NCI-H460 (cell line): ENCODE measurements at places on chromosomes 6 and 20. TPM values are rescaled to one million over a fixed set of nuclear protein-coding genes. Genes with fewer than 3 reads are reported as not detected.

CFB gene
- total RNA-seq, result not detected in 2 replicates

GFOD1 gene
- total RNA-seq, result 5.3 and 5.6 TPM in 2 replicates

LST1 gene
- total RNA-seq, result not detected in 2 replicates

RPS6KA2 gene
- total RNA-seq, result 6.5 and 6.7 TPM in 2 replicates

PDE7B gene
- total RNA-seq, result 20.4 and 27.1 TPM in 2 replicates

R3HDML gene
- total RNA-seq, result not detected in 2 replicates

ADGB gene
- not detected in 2 replicates for total RNA-seq

- DNase-seq, result no peak
Observed at GRCh38 chr6:89840538-89840937, 10.9 kb downstream of the CASP8AP2 start.

- DNase-seq, result no peak
Observed at GRCh38 chr6:32198866-32199265, 6.4 kb upstream of the GPSM3 start.

- DNase-seq, result no peak
Observed at GRCh38 chr6:128560966-128561365, 40.6 kb upstream of the PTPRK start.

DNA sequence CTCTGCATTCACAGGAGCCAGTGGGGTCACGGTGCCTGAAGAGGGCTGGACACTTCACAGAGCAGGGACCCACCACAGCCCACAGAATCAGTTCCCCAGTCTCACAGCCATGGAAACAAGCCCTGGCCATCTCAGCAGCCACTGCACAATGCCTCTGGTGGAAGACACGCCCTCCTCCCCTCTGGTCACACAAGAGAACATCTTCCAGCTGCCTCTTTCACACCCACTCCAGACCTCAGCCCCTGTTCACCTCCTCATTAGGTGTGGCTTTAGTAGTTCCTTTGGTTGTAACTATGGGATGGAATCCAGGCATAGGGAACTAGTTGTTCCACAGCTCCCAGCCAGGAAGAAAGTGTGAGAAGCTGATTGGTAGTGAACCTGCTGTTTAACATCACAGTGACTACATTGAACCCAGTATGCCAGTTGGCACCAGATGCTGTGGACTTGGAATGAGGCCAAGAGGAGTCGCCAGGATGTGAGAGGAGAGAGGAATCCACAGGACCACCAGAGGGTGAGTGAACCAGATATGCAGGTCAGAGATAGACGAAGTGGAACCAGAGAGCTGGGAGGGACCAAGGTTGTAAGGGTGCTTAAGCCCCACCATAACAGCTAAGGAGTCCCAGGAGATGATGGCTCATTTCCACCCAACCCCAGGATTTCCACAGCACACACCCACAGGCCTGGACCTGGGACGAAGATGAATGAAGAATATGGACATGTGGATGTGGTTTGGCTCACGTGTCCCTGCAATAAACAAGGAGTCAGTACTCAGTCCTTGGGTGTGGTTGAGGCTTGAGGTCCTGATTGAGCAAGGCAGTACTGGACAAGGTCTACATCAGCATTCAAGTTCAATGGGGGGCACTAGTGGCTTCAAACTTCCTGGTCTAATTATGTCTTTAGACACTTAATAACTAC is 8.8 kb upstream of the BTN3A3 start:
- DNase-seq, result no peak

- peak; percentile 38 for DNase-seq
Observed at GRCh38 chr6:24431045-24431451, 28.3 kb downstream of the MRS2 start.

DNA sequence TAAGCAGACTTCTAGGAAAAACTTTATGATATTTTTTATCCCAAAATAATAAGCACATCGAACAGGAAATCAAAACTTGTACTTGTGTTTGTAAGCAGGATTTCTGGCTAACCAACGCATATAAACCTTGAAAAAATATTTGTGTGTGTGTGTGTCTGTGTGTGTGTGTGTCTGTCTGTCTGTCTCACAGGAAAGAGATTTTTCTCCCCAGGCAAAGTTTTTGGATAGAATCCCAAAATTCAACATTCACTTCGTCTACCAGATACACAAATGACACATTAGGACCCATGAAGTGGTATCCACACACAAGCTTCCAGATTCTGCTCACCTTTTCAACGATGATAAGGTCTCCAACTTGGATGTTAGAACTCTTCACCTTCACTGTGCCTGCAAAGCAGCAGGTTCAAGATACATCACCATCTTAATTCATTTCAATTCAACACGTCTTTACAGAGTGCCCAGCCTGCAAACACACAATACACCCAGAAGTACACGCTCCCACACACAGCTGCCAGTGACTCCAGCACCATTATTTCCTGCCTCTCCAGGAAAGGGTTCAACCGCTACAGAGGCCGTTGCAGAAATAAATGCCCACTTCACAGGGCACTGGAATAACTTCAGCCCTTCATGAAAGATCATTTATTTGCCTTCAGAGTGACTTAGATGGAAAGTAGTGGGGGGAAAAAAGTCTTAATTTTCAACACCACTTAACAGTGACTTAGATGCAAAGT is 70.9 kb downstream of the ATP9A start:
- no peak for DNase-seq

GRCh38 chr6:163405412-163406309 is 8.9 kb upstream of the QKI start:
- DNase-seq, result no peak

GRCh38 chr20:53626584-53626983 is 32.9 kb upstream of the ZNF217 start:
- no peak for DNase-seq

GRCh38 chr6:42978487-42978838 is 518 bp downstream of the PEX6 start:
- DNase-seq, result no peak

DNA sequence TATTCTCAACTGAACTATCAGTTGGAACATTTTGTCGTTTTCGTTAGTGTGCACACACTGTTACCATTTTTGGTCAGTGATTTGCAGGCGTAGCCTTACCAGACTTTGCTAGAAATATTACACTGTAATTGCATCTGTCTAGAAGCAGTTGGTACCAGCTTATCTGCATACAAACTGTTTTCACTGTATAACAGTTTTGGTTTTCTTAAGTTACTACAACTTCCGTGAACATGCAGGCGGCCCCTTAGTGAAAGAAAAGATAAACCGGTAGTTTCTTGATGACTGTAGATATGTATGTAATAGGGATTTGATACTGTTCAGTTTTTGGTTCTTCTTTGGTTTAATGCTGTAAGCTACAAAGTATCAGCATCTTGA is 1.3 kb downstream of the DSTN start:
- DNase-seq, result no peak

GRCh38 chr20:25248786-25249172 is 894 bp downstream of the PYGB start:
- no peak for DNase-seq

DNA sequence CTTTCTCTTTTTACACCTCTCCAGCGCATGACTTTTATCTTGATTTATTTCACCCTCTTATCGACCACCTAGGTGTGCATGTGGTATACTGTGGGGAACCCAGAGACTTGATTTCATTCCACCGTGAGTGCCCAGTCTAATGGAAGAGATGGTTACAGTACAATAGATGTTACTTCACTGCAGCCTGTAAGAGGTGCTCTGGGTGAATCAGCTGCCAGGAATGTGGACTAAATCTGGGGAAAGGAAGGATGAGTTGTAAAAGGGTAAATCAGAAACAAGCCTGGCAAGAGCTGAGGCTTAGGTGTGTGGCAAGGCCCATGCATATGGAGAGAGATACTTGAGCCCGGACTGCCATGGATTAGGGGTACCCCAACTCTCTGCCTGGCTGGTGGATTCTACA is 7.4 kb downstream of the STK35 start:
- DNase-seq, result no peak

GRCh38 chr6:118783931-118784550 is 109.9 kb upstream of the ASF1A start:
- DNase-seq, result no peak

- DNase-seq, result no peak
Observed at GRCh38 chr6:42428326-42429041, 23.2 kb downstream of the TRERF1 start.

GRCh38 chr20:63216849-63217471 is 1.0 kb upstream of the YTHDF1 start:
- no peak for DNase-seq

DNA sequence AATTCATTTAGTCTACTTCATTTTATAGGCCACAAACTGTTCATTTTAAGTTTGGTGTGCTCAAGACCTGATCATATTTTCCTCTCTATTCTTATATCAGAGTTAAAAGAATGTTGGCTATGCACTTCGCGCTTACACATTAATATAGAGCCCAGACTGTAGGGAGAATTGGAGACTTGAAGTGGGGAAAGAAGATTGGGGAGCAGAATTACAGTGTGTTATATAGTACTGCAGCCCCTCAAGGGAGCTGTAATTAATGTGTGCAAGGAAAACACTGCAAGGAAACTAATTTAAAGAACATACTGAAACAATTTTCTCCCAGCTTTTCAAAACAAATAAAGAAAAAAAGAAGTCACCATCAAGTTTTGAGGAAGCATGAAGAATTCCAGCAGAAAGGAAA is 572.7 kb upstream of the FLRT3 start:
- DNase-seq, result no peak

DNA sequence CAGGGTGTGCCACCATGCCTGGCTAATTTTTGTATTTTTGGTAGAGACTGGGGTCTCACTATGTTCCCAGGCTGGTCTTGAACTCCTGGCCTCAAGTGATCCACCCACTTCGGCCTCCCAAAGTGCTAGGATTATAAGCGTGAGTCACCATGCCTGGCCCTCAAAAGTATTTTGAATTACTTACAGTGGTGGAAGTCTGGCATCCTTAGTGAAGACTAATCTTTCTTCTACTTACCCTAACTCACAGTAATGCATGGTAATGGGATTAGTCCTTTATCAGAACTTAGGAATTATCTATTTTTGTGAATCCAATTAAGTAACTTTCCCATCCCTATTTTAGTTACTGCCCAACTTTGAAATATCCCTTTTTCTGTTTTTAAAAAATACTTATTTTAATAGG is 3.9 kb downstream of the RWDD1 start:
- no peak for DNase-seq

DNA sequence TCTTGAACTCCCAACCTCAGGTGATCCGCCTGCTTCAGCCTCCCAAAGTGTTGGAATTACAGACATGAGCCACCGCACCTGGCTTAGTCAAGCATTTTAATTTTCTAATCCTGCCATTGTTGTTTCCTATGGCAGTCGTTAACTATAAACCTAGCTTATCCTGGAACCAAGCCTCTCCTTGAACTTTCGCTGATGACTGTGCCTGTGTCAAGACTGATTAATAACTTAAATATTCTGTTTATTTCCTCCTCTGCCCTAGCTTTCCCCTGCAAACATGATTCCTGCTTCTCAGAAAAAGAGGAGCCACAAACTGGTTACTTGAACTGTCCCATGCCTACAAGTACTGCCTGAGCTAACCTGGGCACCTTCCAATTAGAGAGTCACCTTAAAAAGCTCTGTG is 1.5 kb downstream of the VNN1 start:
- DNase-seq, result no peak

DNA sequence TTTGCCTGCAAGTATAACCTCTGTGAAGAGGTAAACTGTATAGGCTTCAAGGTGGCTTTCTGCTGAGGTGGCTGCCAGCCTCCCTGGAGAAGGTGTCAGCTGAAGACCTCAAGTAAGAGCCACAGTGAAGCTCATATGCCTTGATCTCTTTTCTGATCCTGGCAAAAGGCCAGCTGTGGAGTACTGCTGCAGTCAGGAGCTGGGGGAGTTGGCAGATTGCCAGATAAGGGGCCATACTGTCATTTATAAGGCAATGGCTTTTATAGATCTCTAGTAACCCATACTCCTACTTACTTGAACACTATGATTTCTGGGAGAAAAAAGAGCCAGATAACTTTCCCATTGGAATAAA is 8.8 kb upstream of the CEP85L start:
- DNase-seq, result no peak

DNA sequence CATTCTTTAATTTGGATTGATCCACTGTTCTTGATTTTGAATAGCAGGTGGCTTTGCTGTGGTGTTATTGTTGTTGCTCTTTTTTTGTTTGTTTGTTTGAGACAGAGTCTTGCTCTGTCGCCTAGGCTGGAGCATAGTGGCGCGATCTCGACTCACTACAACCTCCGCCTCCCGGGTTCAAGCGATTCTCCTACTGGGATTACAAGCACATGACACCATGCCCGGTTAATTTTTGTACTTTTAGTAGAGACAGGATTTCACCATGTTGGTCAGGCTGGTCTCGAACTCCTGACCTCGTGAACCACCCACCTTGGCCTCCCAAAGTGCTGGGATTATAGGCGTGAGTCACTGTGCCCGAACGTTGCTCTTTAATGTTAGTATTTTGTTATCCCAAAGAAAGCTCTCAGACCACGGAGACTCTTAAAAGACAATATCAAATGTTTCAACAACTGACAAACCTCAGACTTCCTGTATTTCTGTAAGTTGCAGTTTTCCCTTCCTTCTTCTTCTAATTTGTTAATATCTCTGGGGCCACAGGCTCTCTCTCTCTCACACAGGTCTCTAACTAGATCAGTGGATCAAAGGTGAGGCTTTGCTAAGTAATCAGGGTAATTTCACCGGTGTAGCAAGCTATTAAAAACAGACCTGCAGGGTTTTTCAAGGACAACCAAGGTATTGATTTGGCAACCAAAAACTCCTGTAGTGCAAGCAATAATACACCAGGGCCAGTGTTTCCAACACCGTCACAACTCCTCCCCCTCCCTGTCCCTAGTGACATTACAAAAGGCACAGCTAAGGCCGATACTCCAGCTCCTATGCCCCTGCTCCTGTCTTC is 48.8 kb upstream of the ZNF217 start:
- DNase-seq, result peak; percentile 78

DNA sequence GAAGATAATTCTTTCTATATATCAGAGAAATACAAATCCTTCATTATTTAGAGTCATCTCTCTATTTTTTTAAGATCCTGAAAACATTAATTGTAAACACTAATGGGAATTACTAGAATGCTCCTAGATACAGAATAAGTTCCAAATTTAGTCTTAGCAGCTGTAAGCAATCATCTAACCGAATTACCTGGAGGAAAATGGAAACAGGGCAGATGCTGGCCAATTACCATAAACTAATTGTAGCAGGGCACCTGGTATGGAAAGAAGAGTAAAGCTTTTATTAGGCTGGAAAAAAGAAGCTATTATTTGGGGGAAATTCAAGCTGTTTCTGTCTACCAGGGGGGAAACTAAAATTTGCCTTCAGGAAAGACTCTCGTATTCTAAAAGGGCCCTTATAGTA is 257.5 kb downstream of the MMUT start:
- no peak for DNase-seq

GRCh38 chr20:41697861-41698559 is 79.8 kb upstream of the CHD6 start:
- DNase-seq, result peak; percentile 46
